ENCODE measurements at places on chromosomes 16 and 17.

GRCh38 chr16:27458258-27458657 is 56.3 kb downstream of the IL21R start:
- no peak for DNase-seq

DNA sequence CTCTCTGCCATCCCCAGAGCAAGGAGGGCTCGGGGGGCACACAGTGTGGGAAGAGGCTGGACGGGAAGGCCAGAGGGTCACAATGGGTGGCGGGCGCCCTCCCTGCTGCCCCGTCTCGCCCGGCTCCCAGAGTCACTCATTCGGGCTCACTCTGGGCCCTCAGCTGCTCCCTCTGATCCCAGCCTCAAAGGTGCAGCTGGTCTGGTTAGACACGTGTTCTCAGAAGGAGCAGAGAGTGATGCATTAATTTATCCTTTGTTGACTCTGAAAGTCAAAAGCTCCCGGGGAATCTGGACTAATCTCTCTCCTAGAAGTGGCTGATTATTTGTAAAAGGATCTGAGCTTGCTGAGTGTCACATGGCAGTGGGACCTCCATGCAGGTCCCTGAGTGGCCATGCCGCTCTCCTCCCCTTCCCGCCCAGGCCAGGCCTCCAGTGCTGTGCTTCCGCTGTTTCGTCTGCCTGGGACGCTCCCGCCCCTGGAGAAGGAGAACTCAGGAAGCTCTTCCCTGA is 87.5 kb downstream of the SEC14L1 start:
- DNase-seq, result no peak

DNA sequence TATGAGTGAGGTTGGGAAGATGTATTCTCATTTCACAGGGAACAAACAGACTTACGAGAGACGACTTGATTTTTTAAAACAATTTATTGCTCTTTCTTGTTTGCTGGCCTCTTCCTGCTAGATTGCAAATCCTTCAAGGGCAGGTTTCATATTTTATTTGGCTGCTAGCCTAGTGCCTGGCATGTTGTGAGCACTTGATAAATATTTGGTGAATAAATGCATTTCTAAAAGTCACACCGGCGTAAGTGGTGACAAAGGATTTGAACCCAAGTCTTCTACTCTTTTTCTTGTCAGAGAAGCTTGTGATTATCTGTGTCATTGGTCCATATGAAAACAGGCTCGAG is 1.4 kb downstream of the WWP2 start:
- DNase-seq, result no peak

DNA sequence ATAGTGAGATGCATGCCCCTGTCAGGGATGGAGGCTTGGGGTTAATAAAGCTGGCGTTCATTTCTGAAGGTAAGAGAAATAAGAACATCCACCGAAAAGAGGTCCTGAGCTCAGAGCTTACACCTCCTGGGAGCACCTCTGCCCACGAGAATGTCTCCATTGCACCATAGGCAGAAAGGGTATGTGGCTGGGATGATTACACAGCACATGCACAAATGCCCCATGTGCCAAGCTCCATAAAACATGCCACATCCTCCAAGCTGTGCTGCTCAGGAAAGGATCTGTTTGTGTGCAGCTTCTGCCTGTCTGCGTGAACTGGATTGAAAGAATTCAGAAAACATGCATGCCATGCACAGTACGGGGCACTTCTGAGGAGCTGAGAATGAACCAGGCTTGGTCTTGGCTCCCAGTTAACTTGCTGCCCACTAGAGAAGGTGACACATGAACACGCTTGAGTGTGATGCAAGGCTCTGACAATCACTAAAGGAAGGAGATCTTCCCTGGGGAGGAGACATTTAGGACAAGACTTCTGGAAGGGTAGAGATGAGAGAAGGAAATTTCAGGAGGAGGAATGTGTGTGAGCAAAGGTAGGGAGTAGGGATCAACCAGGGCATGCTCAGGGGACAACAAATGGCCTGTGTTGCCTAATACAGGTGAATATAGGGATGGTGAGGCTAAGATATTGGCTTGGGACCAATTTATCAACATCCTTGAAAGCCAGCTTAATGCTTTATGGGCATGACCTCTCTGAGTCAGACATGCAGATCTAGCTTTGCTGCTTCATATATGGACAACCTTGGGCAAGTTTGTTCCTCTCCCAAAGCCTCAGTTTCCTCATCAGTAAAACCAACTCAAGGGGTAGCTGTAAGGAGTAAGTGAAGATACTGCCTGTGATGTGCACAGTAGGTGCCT is 32.0 kb upstream of the SMPD3 start:
- no peak for DNase-seq

DNA sequence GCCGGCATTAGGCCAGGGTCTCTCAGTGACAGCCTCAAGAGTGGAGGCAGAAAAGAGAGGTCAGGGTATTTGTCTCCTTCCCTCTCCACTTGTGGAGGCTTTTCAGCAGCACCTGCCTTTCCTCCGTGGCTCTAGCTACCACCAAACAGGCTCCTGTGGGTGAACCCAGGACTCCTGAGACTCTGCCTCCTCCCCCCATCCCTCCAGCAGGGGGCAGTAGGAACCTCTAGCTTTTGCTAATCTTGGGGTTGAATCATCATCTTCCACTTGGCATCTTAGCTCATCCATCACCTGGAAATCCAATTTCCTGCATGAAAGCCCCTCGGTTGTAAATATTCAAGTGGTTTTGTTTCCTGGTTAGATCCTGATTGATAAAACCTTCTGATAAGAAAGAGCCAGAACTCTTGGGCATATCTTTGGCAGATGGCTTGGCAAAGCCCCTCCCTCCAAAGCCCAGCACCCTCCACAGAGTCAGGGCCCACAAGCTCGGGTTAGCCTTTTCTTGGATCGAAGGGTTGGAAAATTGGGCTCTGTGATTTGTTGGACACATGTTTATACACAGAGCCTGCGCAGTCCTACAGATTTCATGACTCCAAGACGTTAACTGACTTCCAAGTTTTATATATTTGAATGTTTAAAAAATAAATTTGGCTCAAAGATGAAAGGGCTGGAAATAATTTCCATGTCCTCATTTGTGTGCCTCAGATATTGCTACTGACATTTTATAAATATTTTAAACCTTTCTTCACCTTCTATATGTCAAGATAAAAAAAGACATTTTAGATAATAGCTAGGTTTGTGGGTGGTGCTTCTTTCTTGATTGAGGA is 322.1 kb downstream of the MAP2K4 start:
- DNase-seq, result no peak

- DNase-seq, result no peak
Observed at GRCh38 chr16:51615141-51615540, 464.1 kb upstream of the SALL1 start.

DNA sequence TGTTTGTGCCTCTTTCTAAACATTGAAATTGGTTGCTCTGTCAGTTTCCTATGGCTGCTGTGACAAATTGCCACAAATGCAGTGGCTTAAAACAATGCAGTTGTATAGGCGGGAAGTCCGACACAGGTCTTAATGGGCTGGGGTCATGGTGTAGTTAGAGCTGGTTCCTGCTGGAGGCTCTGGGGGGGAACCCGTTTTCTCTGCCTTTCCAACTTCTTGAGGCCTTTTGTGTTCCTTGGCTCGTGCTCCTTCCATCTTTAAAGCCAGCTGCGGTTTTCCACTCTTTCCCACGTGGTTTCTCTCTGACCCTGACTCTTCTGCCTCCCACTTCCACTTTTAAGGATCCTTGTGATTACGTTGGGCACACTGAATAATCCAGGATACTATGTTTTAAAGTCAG is 12.5 kb downstream of the EPN2 start:
- no peak for DNase-seq

DNA sequence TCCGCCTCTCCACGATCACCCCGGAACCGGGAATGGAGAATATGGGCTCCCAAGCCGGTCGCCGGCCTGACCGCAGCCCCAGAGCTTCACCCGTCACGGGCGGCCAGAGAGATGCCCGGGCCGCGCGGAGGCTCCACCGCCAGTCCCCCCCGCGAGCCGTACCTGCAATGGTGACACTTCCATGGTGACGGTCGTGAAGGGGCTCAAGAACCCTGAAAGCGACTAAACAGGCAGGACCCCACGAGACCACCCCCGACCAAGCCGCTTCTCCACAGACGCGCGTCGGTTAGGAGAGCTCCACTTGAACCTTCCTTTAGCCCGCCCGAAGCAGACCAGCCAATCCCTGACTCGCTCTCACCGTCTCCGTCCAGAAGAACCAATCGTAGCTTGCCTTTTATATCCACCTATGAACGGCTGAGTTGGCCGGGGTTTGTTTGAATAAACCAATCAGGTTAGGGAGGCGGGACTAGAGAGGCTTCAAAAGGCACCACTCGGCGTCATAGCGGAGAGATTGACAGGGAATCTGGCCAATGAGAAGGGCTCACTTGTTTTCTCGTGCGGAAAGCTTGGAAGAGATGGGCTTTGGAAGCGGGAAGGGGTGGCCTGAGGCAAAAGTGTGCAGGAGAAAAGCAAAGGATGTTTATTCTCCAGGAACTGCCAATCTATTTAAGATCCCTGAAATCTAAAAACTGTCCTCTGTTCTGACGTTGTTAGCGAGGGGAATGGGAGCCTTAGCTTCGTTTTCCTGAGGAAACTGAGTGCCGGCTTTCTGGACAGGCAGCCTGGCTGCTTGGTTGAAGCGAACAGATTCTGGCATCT is at the start of gene TOP2A:
Gene TOP2A, minus strand, starts transcription at position 288 of the 819 bp plus-strand sequence. Its CDS starts 105 bp downstream, at position 183.
- peak; percentile 99 for DNase-seq

DNA sequence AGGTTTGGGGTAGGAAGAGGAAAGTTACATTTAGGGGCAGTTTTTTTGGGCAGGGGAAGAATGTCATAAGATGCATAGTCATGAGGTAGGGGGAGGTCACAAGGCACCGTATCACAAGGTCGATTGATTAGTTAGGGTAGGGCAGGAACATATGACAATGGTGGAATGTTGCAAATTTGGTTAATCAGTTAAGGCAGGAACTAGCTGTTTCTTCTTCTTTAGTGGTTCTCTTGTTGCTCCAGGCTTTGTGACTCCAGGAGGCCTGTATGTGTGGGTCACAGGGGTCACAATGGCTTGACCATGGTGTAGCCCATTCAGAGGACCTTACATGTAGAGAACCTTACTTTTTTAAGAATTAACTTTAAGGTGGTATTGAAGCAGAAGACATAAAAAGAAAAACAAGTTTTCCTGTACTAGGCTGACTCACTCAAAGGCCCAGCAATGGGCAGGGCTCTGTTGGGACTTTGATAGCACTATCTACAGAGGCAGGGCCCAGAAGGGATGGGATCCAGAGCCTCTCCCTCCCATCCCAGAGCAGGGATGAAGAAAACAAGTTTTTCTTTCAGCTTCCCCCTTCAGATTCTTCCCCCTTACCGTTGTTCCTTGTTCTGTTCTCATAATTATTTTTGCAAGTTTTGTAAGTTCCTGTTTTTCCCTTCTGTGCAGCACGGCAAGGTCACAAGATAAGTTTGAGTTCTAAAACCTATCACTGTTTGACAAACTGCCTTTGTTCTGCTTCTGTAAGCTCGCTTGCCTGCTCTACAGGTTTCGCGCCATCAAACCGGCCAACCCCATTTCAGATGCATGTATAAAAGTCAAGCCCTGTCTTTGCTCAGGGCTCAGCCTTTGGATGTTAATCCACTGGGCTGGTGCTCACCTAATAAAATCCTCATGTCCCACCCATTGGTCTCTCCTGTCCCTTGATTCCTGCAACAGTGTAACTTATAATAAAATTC is 45.8 kb upstream of the ATF7IP2 start:
- DNase-seq, result peak; percentile 36

- DNase-seq, result no peak
Observed at GRCh38 chr16:51184702-51185433, 33.8 kb upstream of the SALL1 start.

GRCh38 chr17:48547808-48548522 is 3.1 kb upstream of the HOXB2 start:
- peak; percentile 52 for DNase-seq

GRCh38 chr16:79765431-79765830 is 164.9 kb upstream of the MAF start:
- DNase-seq, result no peak
